ENCODE measurements at places on chromosomes 2 and 18.

DNA sequence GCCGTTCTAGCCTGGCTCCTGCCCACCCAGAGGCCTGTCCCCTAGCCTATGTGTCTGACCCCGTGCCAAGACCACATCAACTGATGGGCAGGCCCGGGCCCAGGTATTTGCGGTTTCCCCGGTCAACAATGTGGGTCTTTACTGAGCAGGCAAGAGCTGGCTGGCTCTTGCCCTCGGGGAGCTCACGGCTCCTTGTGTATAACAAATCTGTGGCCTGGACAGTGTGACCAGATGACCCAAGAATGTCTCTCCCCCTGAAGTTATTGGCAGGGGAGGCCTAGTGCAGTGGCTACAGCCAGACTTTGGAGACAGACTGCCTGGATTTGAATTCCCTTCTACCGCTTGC is 179.6 kb downstream of the KLHL29 start:
- no peak for DNase-seq

DNA sequence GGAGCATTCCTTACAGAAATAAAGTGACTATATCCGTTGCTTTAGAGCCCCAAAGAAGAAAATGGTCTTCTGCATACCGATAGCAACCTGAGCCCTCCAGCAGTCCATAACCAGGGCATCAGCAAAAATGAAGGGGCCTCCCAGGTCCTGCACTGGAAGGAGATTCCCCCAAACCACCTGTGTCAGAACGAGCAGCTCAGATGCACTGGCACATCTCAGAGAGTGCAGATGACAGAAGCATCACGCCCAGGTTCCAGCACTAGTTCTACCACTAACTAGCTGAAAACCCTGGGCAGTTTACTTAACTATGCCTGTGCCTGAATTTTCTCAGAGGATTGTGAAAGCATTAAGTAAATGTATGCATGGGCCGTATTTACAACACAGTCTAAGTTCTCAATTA is 466.7 kb upstream of the MYT1L start:
- no peak for DNase-seq

DNA sequence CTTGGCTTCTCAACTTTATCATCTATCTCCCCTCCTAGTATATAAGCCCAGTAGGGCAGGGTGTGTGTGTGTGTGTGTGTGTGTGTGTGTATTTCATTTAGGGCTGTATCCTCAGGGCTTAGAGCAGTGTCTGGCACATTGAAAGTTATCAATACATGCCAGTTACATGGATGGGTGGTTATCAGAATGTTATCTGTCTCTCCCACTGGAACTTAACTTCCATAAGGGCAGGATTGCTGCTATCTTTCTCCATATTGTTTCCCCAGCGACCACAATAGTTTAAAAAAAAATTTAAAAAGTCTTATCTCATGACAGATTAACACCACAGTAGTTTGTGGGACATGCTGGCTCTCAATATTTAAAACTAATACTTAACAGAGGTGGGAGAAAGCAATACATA is 488.9 kb downstream of the PLCL1 start:
- no peak for DNase-seq

- DNase-seq: no peak
Measured at GRCh38 chr2:69225933-69226332, 161.1 kb downstream of the GFPT1 start.

GRCh38 chr18:42765302-42765701 is 350.2 kb downstream of the RIT2 start:
- DNase-seq: no peak

- no peak for DNase-seq
Measured at GRCh38 chr2:122029945-122030344, 274.5 kb downstream of the TSN start.

DNA sequence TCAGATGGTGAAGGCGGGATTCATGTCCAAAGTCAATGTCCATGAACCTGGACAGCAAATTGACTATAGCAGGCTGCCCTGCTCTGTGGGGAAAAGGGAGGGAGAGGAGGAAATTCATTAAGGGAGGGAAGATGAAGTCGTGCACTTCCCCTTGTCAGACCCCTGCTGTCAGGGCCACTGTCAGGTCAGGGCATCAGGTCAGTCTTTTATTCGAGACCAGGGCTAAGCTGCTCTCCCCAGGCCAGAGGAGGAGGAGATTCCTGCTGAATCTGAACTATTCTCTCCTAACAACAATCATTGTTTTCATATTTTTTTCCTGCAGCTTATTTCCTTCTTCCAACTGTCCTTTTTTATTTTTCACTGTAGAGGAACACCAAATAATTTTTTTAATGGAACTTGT is 17.2 kb downstream of the CNDP1 start:
- no peak for DNase-seq

DNA sequence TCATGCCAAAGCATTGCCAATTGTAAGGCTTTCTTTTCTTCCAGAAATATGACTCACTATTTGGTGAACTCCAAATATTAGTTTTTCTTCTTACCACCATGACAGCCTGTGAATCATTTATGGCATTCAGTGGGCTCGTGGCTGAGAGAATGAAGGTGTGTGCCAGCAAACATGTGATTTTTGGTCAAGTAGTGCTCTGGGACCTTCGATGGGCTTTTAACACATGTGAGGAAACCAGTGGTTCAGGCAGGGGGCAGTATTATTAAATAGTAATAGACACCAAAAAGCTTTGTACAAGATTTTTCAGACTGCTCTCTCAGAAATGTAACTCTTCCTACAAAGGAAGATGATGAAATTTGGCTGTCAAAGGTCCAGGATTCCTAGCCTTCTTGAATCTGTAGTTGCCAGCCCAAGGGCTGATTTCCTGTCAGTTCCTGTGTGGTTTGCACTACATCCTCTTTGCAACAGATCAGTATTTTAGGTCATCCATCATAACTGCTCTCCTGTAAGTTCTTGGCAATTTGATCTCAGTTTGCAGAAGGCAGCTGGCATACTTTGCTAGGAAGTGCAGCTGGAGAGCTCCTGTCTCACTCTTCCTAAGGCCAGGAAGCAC is 64.3 kb downstream of the BABAM2 start:
- peak; percentile 99 for DNase-seq

- no peak for DNase-seq
Measured at GRCh38 chr2:11742317-11742701, 4.1 kb upstream of the LPIN1 start.

- peak; percentile 14 for DNase-seq
Measured at GRCh38 chr18:23719634-23720201, 30.5 kb downstream of the LAMA3 start.

GRCh38 chr2:55010149-55010591 is 40.1 kb downstream of the RTN4 start:
- peak; percentile 70 for DNase-seq

GRCh38 chr18:63808125-63808524 is 32.9 kb downstream of the SERPINB7 start:
- no peak for DNase-seq

DNA sequence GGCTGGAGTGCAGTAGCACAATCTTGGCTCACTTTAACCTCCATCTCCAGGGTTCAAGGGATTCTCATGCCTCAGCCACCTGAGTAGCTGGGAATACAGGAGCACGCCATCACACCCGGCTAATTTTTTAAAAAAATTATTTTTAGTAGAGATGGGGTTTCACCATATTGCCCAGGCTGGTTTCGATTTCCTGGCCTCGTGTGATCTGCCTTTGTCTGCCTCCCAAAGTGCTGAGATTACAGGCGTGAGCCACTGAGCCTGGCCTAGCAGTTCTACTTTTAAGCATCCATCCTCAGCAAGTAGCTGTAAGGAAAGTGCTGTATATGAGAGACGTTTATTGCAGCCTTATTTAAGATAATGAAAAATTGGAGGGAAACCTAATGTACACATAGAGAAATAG is 79.7 kb downstream of the ZDBF2 start:
- no peak for DNase-seq

- DNase-seq: no peak
Measured at GRCh38 chr2:71595569-71595968, 142.2 kb downstream of the DYSF start.

DNA sequence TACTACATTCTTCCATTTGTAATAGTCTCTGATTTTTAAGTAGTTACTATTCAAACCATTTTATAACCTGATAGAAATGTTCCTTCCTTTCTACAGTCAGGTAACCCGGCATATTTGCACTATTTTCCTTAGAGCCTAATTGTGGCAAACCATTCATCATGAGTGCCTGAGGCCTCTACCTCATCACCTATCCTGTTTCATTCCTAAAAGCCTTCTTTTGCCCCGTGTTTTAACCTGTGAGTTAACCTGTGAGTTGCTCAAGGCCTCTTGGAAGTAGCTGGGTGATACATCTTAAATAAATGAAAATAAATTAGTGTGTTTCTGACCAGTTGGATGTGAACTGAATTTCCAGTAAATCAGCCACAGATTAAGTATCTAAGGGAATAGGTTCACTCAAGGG is 6.5 kb upstream of the KLHL29 start:
- no peak for DNase-seq

DNA sequence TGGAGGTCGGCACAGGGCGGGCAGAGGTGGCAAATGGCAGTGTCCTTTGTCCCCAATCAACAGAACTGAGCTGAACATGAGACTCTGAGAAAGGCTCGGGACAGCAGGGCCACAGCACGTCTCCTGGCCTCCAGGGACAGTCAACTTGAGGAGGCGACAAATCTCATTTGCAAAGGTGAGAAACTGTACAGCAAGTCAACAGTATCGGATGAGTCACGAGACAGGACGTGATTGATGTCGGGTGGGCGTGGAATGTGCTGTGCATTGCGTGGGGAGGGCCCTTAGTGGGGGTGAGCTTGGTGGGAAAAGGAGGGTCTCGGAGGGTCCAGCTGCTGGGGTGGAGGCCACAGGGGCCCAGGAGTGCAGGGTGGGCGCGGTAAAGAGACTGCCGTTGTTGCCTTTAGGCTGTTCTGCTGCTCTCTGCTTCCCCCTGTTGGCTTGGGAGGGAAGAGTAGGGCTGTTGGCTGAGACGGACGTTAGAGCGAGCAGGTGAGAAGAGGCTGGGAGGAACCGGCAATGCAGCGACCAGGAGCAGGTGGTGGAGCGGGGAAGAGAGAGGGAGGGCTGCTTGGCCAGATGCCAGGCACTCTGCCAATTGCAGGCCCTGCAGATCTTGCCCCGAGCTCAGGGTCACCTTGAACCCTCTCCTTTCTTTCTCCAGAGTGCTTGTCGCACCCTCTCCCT is 164.3 kb downstream of the BCL2 start:
- no peak for DNase-seq

GRCh38 chr18:48752928-48753327 is 197.8 kb downstream of the SMAD7 start:
- no peak for DNase-seq

GRCh38 chr2:38652431-38653273 is 13.3 kb upstream of the GALM start:
- peak; percentile 83 for DNase-seq

DNA sequence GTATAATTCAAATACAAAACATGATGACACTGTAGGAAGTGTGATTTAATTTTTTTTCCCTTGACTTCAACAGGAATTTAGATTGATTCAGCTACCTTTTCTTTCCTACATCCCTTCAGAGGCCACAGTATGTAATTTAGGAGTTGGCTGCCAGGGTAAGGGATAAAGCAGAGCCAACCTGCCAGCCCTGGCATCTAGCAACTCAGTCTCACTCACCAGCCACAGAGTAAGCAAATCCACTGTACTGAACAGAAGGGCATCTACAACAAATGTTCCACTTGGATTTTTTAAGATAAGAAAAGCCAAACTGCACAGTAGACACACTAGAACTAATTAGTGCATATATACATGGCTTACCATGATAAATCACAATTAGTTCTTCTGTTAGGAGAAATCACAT is 54.3 kb upstream of the PEX13 start:
- no peak for DNase-seq

Measured in MV-4-11 (cell line).